ENCODE measurements at places on chromosomes 5 and 9.

DNA sequence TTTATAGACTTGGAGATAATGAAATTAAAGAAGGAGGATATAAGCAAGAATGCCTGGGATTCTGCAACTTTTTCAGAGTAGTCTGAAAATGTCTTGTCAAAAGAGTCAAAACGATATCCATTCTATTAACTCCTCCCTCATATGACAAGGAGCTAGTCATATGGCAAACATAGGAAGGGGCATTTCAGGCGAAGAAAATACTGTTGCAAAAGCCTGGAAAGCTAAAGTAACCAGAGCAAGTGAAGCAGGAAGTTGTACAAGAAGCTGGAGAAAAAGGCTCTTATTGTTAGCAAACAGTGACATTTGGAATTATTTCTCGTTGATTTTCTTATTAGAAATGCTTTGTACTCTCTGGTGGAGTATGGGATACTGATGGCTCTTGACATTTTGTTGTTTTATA, 94.0 kb upstream of the PTPRD start:
- no peak for DNase-seq

- no peak for DNase-seq
Observed at GRCh38 chr5:117863586-117864296, 1124.6 kb downstream of the DTWD2 start.

DNA sequence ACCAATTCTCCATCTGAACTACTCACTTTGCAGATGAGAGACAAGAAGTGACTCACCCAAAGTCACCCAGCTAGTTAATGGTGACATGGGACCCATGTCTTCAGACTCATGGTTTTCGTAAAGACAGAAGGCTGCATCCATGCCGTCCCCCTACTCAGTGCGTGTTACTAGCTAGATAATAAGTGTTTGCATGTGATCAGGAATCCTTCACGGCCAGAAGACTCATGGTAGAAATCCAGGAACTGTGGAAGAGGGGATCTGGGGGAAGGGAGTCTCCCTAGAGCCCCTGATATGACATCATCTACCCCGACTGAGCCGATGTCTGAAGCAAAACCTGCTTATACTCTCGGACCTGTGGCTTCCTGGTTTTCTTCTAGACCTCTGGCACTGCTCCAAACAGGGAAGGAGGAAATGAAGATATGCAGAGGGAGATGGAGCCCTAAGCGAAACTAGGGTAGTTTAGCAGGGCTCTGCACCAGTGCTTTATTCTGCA, 3.3 kb downstream of the RNF183 start:
- DNase-seq = no peak

GRCh38 chr9:84122572-84122971, 142.0 kb downstream of the RMI1 start:
- DNase-seq = no peak

- no peak for DNase-seq
Observed at GRCh38 chr5:137200906-137201700, 298.0 kb downstream of the SPOCK1 start.

DNA sequence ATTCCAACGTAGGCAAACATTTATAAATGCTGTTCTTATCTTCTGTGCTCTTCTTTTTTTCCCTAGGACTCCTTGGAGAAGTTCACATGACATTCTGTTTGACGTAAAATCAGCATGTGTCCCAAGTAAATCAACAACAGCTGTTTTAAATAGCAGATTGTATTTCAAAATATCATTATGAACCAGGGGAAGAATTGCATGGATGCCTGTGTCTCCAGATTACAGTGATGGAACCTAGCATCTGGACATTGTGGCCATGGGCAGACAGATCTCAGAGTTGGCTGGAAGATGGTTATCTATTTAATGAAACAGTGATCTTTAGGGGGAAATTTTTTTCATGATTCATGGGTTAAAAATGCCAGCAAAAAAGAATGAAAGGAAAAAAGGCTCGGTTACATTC, 222.0 kb downstream of the MAN2A1 start:
- peak; percentile 52 for DNase-seq

GRCh38 chr9:7006417-7006816, 248.6 kb downstream of the KDM4C start:
- DNase-seq = no peak

DNA sequence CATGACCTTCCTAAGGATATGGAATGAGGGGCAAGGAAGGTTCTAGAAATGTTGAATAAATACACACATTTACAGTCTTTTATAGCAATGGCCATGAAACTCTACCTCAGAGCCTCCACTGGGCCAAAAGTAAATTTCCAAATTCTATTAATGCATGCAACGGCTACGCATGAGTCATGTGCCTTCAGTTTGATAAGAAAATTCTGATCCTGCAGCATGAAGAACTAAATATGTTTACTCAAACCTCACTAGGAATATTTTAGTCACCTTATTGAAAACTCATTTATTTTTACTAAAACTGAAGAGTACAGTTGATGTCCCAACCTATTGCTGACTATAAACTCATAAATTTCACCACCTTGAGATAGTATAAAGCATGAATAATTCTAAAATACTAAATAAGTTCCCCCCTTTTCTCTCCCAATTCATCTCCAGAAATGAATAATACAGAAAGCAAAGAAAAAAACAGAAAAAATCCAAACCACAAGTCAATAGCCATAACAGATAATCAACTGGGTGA, 92.4 kb downstream of the GNAQ start:
- peak; percentile 56 for DNase-seq

Data from astrocyte (in vitro differentiated cells and primary cell).